ENCODE measurements at places on chromosomes 3 and 15.

DNA sequence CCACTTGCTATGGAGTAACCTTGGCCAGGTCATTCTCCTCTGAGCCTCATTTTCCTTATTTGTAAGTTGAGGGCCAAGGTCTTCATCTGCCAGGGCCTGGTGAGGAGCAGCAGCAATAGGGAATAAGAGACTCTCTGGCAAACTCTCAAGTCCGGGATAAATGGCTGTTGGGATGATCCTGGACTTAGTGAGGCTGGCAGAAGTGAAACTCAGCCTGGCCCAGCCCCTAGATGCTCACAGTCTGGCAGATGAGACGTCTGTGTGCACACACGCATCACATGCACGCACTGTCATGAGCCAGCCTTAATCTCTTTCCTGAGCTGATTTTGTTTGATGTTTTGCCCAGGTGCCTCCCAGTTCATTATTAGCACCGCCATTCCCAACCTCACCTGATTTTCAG lies 26.8 kb downstream of the SLC6A6 start:
- DNase-seq, result no peak

DNA sequence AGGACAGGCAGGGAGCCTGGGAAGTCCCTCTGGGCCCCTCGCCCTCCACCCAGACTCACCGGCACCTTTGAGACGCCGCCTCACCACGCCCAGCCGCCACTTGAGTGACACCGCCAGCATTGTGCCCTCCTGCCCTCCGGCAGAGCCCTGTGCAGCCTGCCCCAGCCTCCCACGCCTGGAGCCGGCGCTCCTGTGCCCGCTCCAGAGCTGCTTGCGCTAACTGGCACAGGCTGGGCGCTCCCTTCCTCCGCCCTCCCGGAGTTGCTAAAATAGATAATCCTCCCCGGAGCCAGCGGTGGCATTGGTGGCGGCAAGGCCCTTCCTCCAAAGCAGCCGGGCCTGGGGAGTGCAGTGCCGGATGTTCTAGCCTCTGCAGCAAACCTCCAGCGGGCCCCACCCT lies 15.7 kb upstream of the GRIP2 start:
- DNase-seq, result no peak

DNA sequence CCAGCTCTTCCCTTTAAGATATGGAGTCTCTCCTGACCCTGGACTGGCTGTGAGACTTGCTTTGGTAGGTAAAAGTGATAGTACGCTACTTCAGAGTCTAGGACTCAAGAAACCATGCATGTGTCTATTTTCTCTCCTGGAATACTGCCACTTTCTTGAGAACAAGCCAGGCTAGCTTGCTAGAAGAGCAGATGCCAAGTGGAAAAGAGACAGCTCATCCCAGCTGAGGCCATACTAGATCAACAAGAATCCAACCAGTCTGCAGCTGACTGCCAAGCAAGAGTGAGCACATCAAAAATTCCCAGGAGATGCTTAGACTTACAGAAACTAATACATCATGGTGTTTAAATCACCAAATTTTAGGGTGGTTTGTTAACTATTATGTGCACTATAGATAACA lies 208.3 kb upstream of the RBMS3 start:
- no peak for DNase-seq

GRCh38 chr3:63988943-63989342 lies 34.4 kb downstream of the PSMD6 start:
- DNase-seq, result no peak

- DNase-seq, result no peak
Measured at GRCh38 chr15:48307586-48307985, 23.6 kb upstream of the DUT start.

Measured in stimulated activated CD8-positive, alpha-beta memory T cell treated with anti-CD3 and anti-CD28 coated beads, Interleukin-7, amount 100 ng/mL, for 48 hours (primary cell).